ENCODE measurements at places on chromosomes 7 and 10. TPM values are rescaled to one million over a fixed set of nuclear protein-coding genes. Genes with fewer than 3 reads are reported as not detected.
A peak's percentile ranks its signal among the peaks of the same experiment; 100 is the strongest.

DNA sequence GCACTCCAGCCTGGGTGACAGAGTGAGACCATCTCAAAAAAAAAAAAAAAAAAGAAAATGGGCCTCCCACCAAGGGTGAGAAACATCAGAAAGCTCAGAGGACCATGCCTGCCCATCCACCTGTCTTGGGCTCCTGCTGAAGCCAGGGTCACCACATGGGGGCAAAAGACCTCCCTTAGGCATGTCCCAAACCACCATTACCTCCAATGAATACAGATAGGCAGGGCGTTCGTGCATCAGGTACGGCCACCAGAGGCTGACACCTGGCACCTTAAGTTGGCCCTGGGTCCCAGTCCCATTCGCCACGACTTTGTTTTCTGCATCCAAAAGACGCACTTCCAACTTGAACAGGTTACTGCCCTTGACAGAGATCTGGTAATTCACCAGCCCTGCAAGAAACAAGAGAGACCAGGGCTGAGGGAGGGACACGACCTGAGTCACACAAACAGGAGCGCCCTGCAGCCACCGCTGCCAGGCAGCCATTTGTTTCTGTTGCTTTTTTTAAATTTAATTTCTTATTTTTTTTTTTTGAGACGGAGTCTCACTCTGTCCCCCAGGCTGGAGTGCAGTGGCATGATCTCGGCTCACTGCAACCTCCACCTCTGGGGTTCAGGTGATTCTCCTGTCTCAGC is 6.1 kb downstream of the GUSB start:
- H3K36me3 ChIP-seq, result no peaks in the 10 kb centered on the region
- H3K27me3 ChIP-seq, result no peaks in the 10 kb centered on the region
- peaks cover 4% of the 10 kb centered on the region for H3K4me1 ChIP-seq
- DNase-seq, result no peak
- H3K4me3 ChIP-seq, result no peak overlapping the region

GRCh38 chr10:59976909-59977308 is 70.6 kb upstream of the CCDC6 start:
- peaks cover 21% of the 10 kb centered on the region for H3K4me1 ChIP-seq
- H3K36me3 ChIP-seq, result no peaks in the 10 kb centered on the region
- no peak overlapping the region for H3K4me3 ChIP-seq

DNA sequence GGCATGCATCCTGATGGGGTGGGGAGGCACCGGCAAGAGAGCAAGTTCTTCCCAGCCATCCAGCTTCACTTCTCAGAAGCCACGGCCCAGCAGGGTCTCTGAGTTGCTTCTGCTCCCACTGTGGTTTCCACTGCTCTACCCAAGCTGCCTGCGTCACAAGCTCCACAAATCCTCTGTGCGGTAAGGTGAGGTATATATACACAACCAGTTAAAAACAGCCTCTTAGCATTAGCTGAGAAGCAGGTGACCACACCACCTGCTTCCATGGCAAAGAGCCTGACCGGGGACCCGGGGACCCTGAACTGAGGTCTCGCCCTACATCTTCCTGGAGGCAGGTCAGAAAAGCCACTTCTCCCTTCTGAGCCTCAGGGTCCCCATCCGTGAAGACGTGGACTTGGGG is 46.9 kb upstream of the NPFFR1 start:
- no peak overlapping the region for H3K27ac ChIP-seq
- no peak for DNase-seq
- peaks cover 9% of the 10 kb centered on the region for H3K4me1 ChIP-seq
- H3K36me3 ChIP-seq, result peaks cover 3% of the 10 kb centered on the region
- no peaks in the 10 kb centered on the region for H3K27me3 ChIP-seq

- no peak for DNase-seq
- H3K27ac ChIP-seq, result no peak overlapping the region
- H3K4me1 ChIP-seq, result no peaks in the 10 kb centered on the region
- no peaks in the 10 kb centered on the region for H3K27me3 ChIP-seq
- H3K4me3 ChIP-seq, result no peak overlapping the region
Observed at GRCh38 chr7:155991470-155991869, 179.2 kb upstream of the SHH start.

- no peak overlapping the region for H3K27ac ChIP-seq
- H3K4me1 ChIP-seq, result peaks cover 15% of the 10 kb centered on the region
- H3K27me3 ChIP-seq, result no peaks in the 10 kb centered on the region
- no peak overlapping the region for H3K4me3 ChIP-seq
Observed at GRCh38 chr10:28734938-28735759, 57.8 kb downstream of the BAMBI start.

- H3K4me1 ChIP-seq, result no peaks in the 10 kb centered on the region
- no peaks in the 10 kb centered on the region for H3K27me3 ChIP-seq
- H3K27ac ChIP-seq, result no peak overlapping the region
- DNase-seq, result no peak
Observed at GRCh38 chr7:78184299-78184698, 385.7 kb downstream of the PHTF2 start.

- peak overlapping the region; percentile 51 for H3K27ac ChIP-seq
- H3K27me3 ChIP-seq, result no peaks in the 10 kb centered on the region
- no peak overlapping the region for H3K4me3 ChIP-seq
- peak; percentile 42 for DNase-seq
Observed at GRCh38 chr7:22561895-22562593, 62.1 kb upstream of the STEAP1B start.

- DNase-seq, result no peak
- no peaks in the 10 kb centered on the region for H3K4me1 ChIP-seq
- no peak overlapping the region for H3K4me3 ChIP-seq
- H3K27me3 ChIP-seq, result no peaks in the 10 kb centered on the region
- no peaks in the 10 kb centered on the region for H3K36me3 ChIP-seq
- no peak overlapping the region for H3K27ac ChIP-seq
Observed at GRCh38 chr7:149293946-149294633, 32.1 kb downstream of the ZNF783 start.

- no peaks in the 10 kb centered on the region for H3K36me3 ChIP-seq
- no peaks in the 10 kb centered on the region for H3K27me3 ChIP-seq
- H3K27ac ChIP-seq, result peak overlapping the region; percentile 62
- H3K4me3 ChIP-seq, result peak overlapping the region; percentile 90
- H3K4me1 ChIP-seq, result no peaks in the 10 kb centered on the region
Observed at GRCh38 chr10:117544004-117544701, 1.6 kb downstream of the EMX2 start.

The SCART1 gene
- 0.73 TPM for total RNA-seq

GRCh38 chr10:117000580-117000979 is 4.4 kb downstream of the SHTN1 start:
- DNase-seq, result no peak
- H3K27me3 ChIP-seq, result no peaks in the 10 kb centered on the region
- H3K36me3 ChIP-seq, result no peaks in the 10 kb centered on the region
- H3K4me1 ChIP-seq, result peaks cover 29% of the 10 kb centered on the region
- H3K4me3 ChIP-seq, result no peak overlapping the region

The LOXL4 gene
- 3.7 TPM for total RNA-seq

The ABCA13 gene
- total RNA-seq, result 0.09 TPM

GRCh38 chr10:110499796-110500514 is 2.2 kb downstream of the DUSP5 start:
- no peak for DNase-seq
- peak overlapping the region; percentile 68 for H3K27ac ChIP-seq

DNA sequence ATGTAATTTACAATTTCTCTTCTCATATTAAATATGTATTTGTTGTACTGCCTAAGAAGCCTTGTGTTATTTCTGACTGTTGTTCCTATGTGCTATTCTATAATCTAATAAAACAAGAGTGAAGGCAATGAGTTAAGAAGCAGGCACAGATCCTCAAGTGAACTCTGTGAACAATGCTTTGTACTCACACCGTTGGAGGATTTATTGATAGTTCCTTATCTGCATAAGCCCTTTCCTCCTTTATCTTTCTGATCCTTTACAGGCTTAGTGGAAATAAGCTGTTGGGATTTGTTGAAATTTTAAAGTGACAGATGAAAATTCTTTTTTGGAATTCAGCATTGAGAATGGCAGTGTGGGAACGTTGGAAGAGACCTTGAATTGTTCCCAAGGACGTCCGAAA is 329.6 kb upstream of the NPVF start:
- no peaks in the 10 kb centered on the region for H3K27me3 ChIP-seq
- no peak overlapping the region for H3K27ac ChIP-seq
- no peak overlapping the region for H3K4me3 ChIP-seq
- H3K4me1 ChIP-seq, result no peaks in the 10 kb centered on the region
- H3K36me3 ChIP-seq, result no peaks in the 10 kb centered on the region

DNA sequence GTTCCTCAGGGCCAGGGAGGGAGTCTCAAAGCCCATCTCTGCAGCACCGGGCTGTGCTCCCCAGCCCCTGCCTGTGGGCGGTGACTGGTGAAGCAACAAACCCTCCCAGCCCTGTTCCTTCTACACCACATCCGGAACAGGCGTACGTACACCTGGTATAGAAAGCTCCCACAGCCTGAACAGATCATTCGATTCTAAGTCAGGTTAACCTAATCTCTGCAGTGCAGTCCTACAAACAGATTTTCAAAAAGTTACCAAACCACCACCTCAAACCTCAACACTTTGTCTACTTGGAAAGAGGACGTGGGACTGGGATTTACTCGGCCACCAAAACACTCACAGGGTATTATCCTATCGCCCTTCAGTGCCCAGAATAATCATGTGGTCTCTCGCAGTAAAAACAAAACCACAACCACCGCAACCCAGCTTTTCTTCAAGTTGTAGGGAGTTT is 238.4 kb downstream of the DIP2C start:
- H3K36me3 ChIP-seq, result no peaks in the 10 kb centered on the region
- no peaks in the 10 kb centered on the region for H3K4me1 ChIP-seq
- H3K27me3 ChIP-seq, result no peaks in the 10 kb centered on the region
- DNase-seq, result no peak
- no peak overlapping the region for H3K4me3 ChIP-seq
- no peak overlapping the region for H3K27ac ChIP-seq

The TMEM225B gene
- total RNA-seq, result 0.27 TPM

The WNT16 gene
- total RNA-seq, result not detected
